ENCODE measurements at places on chromosomes 2 and 18. TPM values are rescaled to one million over a fixed set of nuclear protein-coding genes. Genes with fewer than 3 reads are reported as not detected.

EHD3 gene
- 2.2 TPM for total RNA-seq

COLEC11 gene
- not detected for total RNA-seq

DNA sequence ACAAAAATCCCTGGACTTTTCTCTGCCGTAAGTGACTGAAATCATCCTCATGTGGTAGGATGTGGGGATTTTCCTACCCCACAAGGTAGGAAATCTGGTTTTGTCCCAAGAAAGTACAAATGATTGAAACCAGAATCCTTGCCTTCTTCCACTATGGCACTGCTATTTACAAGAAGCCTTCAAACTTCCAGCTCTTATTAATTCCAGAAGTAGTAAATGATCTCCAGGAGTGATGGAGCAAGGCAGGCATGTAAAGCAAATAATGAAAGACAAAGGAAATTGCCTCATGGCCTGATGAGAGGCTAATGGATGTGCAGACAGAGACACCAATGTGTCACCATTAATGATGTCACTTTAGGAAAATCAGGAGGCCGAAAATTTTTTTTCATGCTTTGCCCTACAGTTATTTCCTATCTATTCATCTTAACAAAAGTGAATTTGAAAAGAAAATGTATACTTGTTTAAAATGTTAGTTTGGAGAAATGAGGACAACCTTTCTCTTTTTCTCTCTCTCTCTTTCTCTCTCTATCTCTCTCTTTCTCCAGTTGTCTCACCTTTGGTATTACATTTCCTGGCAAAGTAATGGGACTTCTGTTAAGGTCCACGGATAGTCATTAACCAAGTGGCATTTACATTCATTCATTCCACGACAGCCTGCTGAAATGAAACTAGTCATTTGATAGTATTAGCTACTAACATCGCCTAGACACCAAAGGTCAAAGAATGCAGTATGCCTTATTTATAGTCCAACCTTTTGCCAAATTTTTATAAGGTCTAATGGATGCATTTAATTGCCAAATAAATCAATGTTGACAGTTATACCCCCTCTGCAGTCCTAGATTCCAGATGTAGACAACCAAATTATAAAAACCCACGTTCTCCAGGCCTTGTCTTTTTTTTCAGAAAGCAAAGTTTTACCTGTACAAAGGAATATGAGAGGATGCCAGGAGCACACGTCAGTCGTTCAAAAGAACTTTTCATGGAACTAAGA is 5.0 kb upstream of the EVA1A start:
- no peak for DNase-seq

DNA sequence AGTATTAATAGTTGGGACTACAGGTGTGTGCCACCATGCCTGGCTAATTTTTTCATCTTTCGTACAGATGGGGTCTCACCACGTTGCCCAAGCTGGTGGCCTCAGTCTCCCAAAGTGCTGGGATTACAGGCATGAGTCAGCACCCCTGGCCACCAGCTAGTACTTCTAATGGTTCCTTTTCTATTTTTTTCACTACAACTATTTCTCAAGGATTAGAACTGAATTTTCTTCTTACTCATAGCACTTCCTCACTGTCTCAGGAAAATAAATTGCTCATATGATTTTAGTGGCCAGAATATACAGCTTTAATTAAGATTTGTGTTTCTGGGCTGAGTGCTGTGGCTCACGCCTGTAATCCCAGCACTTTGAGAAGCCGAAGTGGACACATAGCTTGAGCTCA is 43.2 kb upstream of the SOS1 start:
- no peak for DNase-seq

DNA sequence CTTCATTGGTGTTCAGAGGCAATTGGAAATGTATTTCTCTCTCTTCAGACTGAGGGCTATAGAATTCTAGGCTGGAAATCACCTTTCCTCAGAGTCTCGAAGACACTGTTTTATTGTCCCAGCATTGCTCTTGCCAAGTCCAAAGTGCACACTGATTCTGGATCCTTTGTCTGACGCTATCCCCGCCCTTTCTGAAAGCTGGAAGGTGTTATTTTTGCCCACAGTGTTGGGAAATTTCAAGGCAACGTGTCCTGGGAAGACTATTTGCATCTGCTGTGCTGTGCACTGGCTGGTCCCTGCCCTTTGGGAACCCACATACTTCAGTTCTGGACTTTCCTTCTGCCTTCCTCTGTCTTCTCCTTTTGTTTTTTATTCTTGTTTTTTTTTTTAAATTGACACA is 190.8 kb downstream of the SH3BP4 start:
- peak; percentile 17 for DNase-seq
